ENCODE measurements at places on chromosomes 16 and 17.

GRCh38 chr17:2704031-2704889, 7.3 kb downstream of the CLUH start:
- DNase-seq, result no peak

GRCh38 chr16:78902321-78902720, 698.2 kb downstream of the MAF start:
- DNase-seq, result no peak

GRCh38 chr17:61414141-61414935, 14.7 kb downstream of the TBX2 start:
- DNase-seq, result no peak

- no peak for DNase-seq
Measured at GRCh38 chr17:2366747-2367494, 29.6 kb downstream of the SGSM2 start.

- DNase-seq, result no peak
Measured at GRCh38 chr17:27760069-27760885, 40.1 kb downstream of the NOS2 start.

- DNase-seq, result no peak
Measured at GRCh38 chr17:74297941-74298340, 23.9 kb downstream of the DNAI2 start.

DNA sequence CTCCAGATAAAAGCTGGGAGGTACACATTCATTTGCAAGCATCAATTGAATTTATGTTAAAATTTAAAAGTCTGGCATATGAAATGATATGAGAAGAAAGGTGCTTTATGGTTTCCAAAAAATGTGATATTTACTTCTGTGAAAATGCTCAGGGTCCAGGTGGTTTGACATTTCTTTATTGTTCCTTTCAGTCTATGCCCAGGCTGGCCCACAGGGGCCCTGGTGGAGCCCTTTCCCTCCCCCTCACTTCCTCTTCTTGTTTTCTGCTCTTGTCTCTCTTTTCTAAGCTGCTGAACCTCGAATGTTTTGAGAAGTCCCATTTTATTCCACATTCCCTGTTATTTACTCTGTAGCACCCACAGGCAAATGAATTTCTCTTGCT, 127.8 kb downstream of the HS3ST3B1 start:
- no peak for DNase-seq

DNA sequence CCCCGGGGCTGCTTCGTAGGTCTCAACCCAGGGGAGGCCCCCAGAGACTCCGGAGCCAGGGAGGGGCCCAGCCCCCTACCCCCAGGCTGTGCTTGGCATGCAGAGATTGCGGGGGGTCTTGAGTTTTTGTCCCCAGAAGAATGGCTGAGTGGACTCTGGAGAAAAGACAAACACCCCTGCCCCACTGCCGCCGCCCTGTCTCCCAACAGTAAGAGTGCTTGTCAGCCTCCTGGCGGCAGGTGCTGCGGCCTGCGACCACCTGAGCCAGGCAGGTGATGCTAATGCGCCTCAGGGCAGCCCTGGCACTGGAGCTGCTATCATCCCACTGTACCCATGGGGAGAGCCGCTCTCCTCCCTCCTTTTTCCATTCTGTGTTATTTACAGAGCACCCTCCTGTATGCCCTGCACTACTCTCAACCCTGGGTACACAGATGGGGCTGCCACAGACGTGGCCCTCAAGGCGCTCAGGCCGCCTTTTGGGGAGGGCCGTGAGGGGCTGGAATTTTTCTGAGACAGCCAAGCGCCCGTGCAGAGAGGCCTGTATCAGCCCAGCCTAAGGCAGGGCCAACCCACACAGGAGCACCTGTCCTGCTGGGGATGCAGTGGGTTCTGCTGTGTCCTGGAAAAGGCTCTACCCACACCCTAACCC, 2.6 kb upstream of the IL17C start:
- DNase-seq, result no peak

DNA sequence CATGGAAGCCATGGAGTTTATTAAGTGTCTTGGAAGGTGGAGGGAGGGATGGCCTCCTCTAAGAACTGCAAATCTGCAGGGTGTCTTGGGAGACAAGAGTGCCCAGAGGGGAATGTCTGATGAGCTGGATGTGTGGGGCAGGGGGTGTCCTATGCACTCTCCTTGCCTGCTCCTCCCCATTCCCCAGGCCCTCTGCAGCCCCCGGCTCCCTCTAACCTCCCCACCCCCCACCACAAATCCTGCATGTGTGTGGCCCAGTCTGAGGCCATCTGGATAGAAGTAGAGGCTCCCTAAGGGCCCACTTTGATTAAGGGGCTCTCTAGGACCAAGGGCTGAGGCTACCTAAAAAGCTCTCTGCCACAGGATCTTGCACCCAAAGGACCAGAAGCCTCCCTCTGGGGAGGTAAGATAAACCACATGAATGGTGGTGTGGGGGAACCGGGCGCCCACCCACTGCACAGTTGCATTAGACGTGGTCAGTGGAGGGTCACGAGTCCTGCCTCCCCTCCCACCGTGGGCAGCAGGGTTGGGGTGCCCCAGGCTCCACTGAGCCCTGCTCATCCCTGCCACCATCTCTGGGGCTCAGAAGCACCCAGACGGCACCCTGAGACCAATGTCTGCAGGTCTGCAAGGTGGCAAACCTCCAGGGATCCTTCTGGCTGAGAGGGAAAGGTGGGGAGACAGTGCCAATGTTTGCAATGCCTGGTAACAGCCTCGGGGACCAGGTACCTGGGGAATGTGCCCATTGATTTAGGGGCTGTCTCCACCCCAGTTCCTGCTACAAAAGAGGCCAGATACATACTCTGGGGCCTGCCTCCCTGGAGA, 618 bp downstream of the AANAT start:
- DNase-seq, result no peak

DNA sequence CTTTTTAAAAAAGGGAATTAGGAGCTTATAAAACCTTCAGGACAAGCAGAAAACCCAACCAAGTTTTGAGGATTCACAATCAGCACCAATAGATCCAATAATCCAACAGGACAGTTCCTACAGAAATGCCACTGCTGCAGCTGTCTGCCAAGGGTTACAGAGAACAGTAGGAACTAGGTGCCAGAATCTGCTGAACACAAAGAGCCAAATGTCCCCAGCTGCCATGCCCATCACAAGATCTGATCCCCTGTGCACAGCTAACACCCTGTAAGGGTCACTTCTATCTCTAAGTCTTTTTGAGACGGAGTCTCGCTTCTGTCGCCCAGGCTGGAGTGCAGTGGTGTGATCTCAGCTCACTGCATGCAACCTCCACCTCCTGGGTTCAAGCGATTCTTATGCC, 262.3 kb downstream of the STX8 start:
- no peak for DNase-seq

DNA sequence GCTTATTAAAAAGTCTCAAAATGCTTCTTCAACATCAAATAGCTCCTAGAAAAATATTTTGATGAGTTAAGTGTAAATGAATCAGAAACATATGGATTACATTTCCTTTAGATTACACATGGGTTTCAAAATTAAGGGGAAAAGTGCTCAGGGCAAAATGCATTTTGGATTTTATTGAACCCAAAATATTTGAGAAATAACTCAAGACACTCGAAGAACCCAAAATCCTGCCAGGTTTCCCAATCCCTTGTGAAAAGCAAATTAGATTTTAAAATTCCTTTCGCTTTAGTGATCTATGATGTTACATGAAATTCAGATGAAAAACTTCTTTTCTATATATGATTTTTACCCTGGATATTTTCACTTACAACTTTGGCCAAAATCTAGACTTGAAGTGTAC, 847.4 kb upstream of the SOX9 start:
- peak; percentile 23 for DNase-seq

- no peak for DNase-seq
Measured at GRCh38 chr16:89084814-89085612, 8.6 kb upstream of the ACSF3 start.

DNA sequence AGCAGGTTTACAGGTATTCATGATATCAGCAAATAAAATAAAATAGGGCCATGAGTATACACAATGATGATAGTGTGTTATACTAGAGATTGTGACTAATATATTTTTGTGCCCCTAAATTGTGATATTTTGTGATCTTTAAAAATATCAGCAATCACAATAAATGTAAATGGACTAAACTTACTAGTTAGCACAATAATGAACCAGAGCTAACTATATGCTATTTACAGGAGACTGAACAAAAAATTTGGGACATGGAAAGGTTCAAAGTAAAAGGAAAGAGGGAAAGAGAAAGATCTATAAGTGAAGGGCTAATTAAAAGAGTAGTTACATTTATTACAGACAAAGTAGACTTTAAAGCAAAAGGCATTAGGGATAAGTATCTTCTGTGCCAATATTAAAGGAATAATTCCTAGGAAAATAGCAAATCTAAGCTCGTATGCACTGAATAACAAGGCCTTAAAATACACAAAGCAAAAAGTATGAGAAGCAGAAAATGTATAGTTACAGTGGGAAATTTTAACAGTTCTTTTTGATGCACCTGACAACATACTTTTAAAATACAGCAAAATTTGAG, 5.0 kb upstream of the MSI2 start:
- no peak for DNase-seq

- no peak for DNase-seq
Measured at GRCh38 chr16:53132406-53132805, 77.6 kb downstream of the CHD9 start.

GRCh38 chr17:1487939-1488825, 4.3 kb downstream of the MYO1C start:
- peak; percentile 42 for DNase-seq

GRCh38 chr17:60989379-60989778, 311.7 kb downstream of the BCAS3 start:
- no peak for DNase-seq

DNA sequence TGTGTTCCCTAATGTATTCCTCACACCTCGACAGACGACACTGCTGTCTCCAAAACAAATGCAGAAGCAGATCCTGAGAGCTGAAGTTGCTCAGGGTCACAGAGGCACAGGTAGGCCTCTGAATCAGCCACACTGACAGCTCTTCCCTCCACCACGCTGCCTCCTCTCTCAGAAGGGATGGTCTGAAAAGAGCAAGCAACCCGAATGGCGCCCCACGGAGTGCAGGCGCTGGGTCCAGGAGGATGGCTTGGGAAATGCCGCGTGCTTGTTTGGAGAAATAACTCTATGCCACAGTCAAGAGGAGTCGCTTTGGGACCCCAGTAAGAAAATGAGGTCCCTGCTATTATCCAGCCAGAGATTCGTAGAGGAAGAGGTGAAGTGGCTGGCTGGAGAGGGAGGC, 15.9 kb downstream of the CYB561 start:
- DNase-seq, result no peak

- no peak for DNase-seq
Measured at GRCh38 chr16:1106659-1107058, 10.6 kb upstream of the C1QTNF8 start.

- no peak for DNase-seq
Measured at GRCh38 chr17:58487589-58488427, at the start of gene HSF5. HSF5 (minus strand) TSS chr17:58488408; CDS start chr17:58488274, 134 bp downstream.

DNA sequence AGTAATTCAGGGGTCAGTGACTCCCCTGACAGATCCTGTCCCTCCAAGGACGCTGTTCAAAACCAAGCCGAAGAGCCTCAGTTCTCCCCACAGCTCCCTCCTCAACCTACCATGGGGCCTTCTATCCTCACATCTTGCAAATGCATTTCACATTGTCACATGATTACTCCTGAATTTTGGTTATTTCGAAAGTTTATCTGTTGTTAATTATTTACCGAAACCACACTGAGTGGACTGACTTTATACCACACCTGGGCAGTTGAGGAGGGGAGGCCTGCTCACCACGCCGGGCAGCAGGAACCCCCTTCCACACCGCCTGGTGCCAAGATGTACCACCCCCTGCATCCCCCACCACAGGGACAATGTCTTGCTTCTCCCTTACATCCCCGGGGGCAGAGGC, 4.7 kb downstream of the TIMP2 start:
- DNase-seq, result no peak

DNA sequence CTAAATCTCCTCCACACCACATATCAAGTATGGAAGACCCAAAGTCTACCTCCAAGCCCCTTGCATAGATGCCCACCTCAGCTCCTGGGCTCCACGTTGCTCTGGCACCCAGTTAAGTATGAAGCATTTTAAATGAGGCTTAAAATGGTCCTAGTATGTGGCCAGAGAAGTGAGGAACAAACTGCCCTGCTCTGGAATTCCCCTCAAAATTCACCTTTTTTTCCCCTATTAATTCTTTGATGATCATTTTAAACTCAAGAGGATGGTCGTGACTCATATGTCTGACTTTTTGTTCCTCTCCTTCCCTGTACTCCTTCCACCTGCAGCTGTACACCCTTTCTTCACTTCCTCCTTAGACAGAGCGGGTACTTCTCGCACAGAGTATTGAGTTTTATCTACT, 234.5 kb upstream of the MYOCD start:
- DNase-seq, result no peak

DNA sequence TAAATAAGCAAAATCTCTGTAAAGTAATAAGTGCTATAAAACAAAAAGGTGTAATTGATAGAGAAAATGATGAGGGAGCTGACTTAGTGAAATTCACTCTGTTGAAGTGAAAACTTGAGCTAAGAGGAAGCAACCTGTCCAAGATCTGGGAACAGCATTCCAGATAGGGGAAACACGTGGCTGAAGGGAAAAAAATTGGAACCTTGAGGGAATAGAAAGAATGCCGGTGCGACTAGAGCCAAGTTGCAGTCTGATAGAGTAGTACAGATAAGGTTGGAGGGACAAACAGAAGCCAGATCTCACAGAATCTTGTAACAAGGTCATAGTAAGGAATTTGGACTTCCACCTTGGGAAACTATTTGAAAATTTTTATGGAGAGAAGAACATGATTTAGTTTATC, 623 bp upstream of the DDX52 start:
- DNase-seq, result no peak

DNA sequence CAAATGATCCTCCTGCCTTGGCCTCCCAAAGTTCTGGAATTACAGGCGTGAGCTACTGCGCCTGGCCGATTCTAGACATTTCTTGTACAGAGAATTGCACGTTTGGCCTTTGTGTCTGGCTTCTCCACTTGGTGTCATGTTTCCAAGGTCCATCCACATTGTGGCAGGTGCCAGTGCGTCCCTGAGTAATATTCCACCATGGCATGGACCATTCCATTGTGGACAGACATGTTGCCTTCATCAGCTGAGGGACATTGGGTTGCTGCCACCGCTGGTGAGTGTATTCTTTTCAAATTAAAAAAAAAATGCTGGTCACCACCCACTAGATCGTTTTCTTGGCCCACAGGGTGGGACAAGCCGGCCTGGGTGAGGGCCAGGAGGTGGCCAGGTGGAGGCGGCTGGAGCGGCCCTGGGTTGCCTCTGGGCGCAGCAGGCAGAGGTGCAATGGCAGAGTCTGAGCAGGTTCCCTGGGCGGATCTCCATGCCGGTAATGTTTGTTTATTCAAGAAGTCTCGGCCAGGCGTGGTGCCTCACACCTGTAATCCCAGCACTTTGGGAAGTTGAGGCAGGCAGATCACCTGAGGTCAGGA, 274.1 kb downstream of the SEC14L1 start:
- DNase-seq, result no peak

All from AG09309 (cell line).